HS-5 (cell line): ENCODE measurements at places on chromosomes 4 and X.

DNA sequence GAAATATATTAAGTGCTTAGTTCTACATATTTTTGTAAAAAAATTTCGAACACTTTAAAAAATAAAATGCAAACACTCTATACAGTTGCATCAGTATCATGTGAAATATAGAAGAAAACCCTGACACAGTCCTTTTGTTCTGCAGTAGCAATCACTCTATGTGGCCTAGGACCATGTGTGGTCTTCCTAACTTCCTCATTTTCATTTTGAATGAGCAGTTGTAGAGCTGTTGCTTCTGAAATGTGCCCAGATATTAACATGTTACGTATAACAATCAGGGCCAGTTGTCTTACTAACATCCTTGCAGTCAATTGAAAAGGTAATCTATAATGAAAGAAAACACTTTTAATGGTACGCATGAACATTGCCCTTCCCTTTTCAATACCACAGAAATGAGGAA, 107.9 kb downstream of the ZNF827 start:
- no peak for DNase-seq

DNA sequence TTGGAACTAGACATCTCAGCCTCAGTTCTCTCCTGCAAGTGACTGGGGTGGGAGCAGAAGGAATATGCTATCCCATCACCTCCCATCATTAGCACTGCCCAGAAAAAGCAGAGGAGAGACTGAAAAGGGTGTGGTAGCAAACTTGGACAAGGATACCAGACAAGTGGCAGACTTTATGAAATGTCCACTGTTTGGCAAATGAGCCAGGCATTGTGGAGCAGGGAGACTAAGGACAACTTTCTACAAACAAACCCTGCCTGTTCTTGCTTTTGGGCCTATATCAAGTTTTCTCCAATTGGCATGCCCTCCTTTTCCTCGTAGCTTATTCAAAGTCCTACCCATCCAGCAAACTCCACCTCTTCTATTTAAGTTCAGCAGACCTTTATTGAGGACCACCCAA, 41.6 kb downstream of the ZCCHC12 start:
- no peak for DNase-seq

DNA sequence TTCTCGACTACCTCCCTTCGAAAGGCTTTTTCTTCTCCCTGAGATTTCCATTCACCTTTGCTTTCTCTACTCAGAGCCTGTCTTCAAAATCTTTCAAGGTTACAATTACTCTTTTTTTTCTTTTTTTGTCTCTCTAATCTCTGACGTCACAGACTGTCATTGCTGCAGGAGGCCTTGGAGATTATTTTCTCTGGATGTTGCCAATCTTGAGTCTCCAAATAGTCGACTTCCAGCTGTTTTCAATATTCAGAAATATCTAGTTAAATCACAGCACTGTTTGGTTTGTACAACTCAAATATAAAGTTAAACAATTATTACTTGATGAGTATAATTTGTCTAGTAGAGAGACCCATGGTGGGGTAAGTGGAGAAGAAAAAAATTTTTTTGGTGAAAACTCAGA, 359.0 kb upstream of the BOD1L1 start:
- DNase-seq: no peak

GRCh38 chr4:130233377-130234047, 1137.6 kb downstream of the C4orf33 start:
- no peak for DNase-seq

- no peak for DNase-seq
Observed at GRCh38 chr4:83219344-83220331, 65.0 kb downstream of the COQ2 start.

DNA sequence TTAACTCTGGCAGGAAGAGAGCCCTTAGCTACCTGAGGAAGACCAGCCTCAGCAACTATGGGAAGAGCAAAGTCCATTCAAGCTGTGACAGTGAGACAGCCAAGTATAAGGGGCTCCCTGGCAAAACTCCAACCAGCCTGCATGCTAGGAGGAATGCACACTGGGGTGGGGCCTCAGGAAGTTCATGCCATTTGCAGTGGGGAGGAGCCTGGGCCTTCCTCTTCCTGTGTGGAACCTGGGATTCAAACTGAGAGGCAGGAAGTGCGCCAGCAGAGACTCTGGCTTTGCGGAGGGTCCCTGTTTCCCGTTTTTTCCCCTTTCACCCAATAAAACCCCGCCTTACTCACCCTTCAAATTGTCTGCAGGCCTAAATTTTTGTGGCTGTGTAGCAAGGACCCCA, 33.0 kb downstream of the TFDP3 start:
- no peak for DNase-seq

GRCh38 chrX:151641564-151641963, 53.7 kb upstream of the PRRG3 start:
- no peak for DNase-seq

DNA sequence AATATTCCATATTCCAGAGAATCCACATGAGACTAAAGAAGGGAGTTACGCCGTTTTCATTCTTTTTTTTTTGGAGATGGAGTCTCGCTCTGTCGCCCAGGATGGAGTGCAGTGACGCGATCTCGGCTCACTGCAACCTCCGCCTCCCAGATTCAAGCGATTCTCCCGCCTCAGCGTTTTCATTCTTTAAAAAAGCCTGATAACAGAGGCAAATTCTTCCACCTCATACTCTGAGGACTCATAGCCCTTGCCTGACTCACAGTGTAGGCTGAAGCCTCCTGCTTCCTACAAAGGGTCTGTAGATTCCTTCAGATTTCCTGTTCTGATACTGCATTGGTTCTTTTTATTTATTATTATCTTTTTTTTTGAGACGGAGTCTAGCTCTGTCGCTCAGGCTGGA, 210.5 kb downstream of the SH3BGRL start:
- no peak for DNase-seq

GRCh38 chrX:106912864-106913263, 7.3 kb upstream of the CLDN2 start:
- DNase-seq: peak; percentile 15

DNA sequence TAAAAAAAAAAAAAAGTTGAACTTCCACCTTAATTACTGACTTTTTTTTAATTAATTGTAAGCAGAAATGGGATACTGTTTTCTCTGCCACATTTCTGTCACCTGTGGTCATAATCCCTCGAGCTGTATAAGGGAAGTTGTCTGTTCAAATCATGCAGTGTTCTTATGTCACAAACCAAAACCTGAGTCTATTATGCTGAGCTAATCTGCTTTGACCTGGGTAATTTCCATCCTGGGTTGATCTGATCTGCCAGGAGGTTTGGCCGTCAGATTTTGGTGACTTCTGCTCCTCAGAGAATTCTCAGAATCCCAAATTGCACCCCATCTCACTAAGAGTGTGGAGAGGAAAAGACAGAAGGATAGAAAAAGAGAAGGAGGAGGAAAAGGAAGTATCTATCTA, 683.1 kb downstream of the KCTD8 start:
- no peak for DNase-seq

- peak; percentile 62 for DNase-seq
Observed at GRCh38 chr4:35124106-35124505, 1120.2 kb downstream of the ARAP2 start.

DNA sequence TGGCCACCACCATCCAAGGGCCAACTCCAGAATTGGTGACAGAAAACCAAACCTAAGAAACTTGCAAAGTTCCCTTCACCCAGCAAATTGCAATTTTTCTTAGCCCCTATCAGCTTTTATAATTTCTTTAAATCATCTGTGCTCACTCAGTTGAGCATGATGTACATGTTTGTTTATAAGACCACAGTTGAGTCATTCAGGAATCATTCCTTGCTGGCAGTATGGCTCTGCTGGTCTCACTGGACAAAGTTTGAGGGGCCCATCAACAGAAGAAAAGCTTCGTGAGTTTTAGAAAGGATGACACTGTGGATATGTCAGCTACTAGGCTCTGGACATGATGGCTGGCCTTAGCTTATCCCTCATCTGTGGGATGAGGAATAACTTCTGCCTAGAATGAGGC, 4.0 kb downstream of the TRPC5 start:
- no peak for DNase-seq

DNA sequence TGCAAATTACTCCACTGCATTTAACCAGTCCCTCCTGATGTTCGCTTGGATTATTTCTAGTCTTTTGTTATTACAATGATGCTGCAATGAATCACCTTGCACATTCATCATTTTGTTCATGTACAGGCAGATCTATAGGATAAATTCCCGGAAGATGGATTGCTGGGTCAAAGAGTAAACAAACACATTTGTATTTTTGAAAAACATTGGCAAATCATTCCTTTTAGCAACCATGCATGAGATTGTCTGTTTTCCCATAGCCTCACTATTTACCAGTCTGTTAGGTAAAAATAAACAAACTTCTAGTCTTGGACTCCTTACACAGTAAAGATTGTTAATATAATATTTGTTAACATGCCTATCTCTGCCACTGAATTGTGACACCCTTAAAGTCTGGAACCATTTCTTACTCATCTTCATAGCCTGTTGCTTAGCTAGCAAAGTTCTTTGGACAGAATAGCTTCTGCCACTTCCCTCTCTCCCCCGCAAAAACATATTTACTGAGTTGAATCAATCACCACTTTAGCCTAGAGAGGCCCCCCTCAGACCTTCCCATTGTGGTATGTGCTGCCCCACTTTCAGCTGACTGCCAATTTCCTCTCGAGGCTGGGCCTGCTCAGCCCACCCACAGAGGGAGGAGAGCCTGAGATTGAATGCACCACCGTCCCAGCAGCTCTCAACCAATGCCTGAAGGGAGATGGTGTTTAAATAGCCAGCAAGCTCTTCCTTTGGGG, 108.4 kb upstream of the ATXN3L start:
- DNase-seq: peak; percentile 80

DNA sequence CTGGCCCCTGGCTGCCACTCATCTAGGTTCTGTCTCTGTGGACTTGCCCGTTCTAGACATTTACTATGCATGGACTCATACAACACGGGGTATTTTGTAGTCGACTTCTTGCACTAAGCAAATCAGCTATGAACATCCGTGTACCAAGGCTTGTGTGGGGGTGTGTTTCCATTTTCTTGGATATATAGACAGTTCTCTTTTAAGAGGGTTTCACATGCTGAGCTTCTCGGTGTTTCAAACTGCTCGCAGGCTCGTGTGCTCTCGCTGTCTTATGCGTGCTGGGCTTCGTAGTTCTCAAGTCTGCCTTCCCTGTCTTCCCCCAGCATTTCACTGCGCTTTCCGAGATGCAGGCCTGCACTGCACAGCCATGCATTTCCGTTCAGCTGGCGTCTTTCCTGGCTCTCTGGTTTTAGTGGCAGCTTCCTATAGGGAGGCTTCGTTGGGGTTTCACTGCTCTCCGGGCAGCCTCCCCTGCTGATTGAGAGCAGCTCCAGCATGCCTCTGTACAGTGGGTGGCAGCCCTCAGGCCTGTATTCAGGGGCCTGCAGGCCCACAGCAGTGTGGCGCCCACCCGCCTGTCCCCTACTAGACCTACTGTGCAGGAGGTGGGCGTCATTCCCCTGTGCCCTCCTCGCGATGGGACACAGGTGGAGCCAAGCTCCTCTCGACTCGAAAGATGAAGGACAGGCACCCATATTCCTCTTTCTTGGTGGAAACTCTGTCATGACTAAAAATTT, 27.6 kb downstream of the ZBTB49 start:
- DNase-seq: no peak

DNA sequence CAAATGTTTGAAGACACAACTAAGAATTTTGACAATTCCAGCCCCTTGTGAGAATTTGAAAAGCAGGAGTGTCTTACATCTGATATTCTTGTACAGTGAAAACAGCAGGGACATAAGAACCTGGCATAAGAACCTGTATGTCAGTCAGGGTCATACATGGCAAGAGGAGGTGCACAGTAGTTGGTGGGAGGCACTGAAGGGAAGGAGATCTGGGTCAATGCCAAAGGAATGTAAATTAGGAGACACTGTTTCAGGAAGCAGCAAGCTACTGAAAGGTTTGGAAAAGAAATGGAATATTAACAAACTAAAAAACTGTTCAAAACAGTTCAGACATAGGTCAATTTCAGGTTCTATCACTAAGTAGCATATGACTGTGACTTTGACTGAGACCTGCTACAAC, 25.0 kb upstream of the SPP1 start:
- no peak for DNase-seq

GRCh38 chr4:150078579-150079080, 385 bp downstream of the DCLK2 start:
- no peak for DNase-seq

DNA sequence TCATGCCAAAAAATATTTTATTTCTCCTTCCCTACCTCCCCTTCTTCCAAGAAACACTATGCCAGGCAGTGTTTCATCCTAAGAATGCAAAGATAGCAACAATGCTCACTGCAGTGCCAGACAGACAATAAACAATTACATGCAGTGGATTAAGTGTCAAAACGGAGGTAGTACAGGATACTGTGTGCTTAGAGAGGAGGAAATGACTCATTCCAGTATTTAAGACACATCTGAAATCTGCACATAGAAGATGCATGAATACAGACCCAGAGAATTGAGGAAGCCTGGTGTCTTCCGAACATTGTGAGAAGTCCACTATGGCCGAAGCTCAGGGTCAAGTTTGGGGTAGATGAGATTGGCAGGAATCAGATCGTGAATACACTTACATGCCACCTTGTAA, 326.4 kb downstream of the PPP3CA start:
- DNase-seq: peak; percentile 37

GRCh38 chr4:186283311-186283710, 17.3 kb downstream of the F11 start:
- no peak for DNase-seq
